ENCODE measurements at places on chromosomes 16 and 17.

DNA sequence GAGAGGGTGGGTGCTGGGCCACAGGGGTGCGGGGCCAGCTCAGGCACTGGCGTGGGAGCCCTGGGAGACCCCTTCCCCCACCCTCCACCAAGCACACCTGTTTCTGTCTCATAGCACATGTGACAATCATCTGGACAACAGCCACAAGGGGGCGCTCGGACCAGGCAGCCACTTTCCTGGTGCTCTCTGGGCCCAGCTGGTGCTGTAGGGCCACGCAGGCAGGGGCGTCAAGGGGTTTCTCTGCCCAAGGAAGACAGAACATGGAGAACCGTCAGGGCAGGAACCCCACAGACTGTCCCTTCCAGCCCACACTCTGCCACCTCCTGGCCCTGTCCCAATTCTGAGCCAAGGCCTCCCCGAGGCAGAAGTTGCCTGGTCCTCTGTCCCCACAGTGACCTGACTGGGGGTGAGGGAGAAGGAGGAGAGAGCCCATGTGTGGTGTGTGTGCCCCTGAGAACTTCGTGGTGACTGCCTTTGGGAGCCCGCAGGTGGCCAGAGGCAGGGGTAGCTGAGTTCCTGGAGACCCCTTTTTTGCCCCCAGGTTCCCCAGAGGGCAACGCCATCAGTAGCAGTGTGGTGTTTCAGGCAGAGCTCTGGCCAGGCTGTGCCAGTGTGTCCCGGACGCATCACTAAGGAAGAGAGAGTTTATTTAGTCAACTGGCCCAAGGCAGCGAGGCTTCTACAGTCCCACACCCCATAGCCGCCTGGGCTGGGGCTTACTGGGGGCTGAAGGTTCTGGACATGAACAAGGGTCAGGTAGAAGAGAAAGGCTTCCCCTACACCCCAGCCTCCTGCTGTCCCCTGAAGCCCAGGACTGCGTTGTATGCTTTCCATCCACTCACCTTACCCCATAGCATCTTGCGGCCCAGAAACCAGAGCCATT, 3.1 kb upstream of the SETD6 start:
- peak; percentile 78 for DNase-seq

DNA sequence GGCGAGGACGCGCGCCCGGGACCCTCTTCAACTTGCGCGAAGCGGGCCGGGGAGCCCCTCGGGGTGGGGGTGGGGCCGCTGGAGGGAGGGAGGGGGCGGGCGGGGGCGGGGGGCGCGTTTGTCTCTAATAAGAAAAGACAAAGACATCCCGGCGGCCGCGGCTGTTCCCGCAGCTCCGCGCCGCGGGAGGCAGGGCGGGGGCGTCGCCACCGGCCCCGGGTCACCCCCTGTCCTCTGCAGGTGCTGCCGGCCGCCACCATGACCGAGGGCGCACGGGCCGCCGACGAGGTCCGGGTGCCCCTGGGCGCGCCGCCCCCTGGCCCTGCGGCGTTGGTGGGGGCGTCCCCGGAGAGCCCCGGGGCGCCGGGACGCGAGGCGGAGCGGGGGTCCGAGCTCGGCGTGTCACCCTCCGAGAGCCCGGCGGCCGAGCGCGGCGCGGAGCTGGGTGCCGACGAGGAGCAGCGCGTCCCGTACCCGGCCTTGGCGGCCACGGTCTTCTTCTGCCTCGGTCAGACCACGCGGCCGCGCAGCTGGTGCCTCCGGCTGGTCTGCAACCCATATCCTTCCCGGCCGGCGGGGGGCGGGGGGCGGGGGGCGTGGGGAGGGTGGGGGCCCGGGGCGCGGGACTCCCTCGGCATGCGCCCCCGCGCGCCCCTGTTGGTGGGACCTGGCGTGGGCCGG, 714 bp downstream of the CACNA1H start:
- DNase-seq, result no peak

DNA sequence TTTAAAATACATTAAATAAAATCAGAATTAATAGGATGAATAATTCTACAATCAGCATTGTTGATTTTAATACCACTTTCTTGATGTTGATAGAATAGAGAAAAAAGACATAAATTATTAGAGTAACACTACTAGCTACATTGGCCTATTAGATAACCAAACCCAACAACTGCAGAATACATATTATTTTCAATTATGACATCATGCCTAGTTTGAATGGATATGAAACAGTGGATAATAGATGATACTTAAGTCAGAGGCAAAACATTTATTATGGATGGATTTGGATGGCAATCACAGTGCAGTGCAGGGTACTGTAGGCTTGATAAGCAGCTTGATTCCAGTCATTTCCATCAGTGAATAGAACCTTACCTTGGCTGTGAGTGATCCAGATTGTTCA, 293.1 kb downstream of the BCAS3 start:
- DNase-seq, result no peak

DNA sequence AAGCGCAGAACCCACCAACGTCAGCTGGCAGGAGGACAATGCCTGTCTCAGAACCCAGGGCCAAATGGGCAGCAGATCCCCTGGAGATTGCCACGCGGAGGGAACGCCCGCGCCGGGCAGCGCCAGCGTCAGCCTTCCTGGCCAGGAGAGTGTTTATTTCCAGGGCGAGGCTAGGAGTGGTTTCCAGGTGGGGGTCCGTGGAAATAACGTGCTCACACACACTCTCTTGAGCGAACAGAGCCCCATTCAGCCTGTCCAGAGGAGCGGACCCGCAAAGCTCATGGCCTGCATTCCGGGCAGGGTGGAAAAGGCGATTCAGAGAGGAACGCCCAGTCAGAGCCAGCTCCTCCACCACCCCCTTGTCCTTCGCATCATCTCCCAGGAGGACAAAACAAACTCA, 40.3 kb downstream of the SDK2 start:
- no peak for DNase-seq

GRCh38 chr16:50747207-50747956, 5.5 kb downstream of the CYLD start:
- DNase-seq, result peak; percentile 40

- peak; percentile 92 for DNase-seq
Observed at GRCh38 chr17:29615492-29616299, 7.0 kb downstream of the CORO6 start.

DNA sequence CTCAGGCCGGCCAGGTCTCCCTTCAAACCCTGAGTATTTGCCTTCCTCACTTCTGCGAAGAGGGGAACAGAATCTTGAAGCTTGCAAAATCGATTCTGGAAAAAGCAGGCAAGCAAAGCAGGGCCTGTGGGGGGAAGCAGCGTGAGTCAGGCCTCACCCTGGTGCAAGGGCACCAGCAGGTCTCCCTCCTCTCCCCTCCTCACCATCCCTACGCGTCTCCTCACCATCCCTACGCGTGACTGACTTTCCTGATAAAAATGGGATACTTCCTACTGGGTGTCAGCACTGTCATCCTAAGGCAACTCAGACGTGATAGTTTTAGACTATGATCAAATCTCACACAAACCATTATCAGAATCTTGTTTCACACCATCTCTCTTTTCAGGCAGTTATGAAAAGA, 12.1 kb downstream of the CMTM3 start:
- DNase-seq, result no peak

- no peak for DNase-seq
Observed at GRCh38 chr17:48795444-48796162, 21.4 kb downstream of the TTLL6 start.

DNA sequence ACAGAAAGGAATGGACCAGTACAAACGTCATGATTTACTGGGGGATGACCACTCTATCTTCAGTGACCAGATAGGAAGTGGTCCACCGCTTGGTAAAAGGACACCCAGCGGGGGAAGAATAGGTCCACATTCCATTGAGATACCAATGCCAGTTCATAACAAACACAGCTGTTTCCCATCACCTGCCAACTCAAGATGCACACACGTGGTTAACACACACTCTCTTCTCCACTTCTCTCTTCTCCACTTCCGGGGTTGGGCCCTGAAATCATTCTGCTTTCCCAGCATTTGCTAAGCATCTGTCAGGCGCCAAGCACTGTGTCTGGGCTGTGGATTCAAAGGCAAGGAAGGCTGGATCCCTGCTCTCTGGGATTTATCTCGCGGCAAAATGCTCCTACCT, 175.5 kb downstream of the SLC39A11 start:
- no peak for DNase-seq

DNA sequence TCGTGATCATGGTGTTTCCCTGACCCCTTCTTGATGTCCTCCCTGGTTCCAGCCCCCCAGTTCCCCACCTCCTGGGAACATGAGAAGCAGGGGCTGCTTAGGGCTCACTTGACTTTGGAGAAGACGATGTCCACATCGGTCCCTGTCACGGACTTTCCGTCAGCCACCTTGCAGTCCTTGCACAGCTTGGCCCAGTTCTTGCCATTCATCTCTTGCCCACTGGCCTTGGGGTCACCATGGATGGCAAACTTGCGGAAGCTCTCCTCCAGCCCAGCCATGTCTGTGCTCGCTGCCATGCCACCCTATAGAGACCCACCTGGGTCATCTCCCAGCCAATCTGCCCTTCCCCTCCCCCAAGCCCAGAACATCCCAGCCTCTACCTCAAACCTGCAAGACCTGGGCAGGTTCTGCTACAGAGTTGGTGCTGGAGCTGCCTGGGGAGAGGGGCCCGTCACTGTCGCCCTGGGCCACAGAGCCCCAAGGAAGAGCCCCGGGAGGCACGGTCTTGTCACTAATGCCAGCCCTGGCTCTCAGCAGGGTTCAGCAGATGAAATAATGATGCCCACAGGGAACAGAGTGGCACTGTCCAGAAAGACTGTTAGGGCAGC, 2.4 kb downstream of the TPPP3 start:
- DNase-seq, result no peak

- DNase-seq, result no peak
Observed at GRCh38 chr17:47732399-47733046, 513 bp upstream of the TBX21 start.

DNA sequence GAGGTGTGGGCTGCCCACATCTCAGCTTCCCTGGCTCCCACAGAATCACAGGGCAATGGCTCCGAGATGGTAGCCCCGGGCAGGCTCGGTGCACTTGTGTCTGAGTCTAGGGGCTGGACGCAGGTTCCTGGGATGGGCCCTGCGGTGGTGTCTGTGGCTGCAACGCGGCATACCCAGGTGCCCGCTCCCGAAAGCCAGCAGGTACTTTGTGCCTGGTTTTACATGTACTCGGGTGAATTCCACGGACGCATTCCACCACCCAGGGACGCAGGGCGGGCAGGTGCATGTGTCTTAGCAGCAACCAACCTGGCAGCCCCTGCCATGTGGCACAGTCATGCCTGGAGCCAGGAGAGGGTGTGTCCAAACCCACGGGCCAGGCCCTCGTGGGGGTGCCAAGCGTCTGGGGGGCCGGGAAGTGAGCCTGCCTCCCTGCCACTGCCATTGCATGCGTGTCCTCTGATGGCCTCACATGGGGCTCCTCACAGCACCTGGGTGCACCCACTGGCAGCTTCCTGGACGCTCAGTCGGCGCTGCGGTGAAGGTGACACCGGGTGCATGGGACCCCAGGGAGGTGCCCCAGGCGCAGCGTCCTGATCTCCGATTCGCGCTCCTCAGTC, 4.4 kb upstream of the TMEM204 start:
- DNase-seq, result no peak

DNA sequence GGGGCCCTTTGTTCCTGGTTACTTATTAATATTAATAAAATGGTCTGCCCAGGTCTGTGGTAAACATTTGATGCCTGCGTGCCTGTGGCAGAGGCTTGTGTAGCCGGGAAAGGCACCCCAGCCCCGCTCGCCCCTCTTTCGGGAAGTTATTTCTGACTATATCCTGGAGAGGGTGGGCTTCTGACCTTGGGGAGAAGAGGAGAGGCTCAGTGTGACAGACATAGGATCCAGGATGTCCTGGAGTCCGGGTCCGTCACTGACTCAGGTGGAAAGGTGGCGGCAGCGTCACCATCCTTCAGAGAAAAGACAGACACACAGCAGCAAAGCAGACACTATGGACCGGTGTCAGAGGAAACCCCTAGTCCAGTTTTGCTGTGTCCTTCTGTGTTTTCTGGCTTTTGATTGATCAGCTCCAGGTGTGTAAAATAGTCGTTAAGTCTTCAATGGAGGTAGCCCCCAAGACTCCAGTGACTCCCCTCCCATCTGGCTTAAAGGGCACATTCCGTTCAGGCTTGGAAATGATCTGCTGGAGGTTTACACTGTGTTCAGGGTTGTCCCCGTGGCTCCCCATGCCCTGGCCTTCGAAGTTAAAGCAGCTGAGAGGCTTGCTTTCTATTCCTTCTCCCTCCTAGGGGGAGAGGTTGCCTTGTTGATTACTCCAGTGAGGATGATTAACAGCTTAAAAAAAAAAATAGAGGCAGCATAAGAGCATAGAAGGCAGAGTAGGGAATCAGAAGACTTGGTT, 81.6 kb downstream of the CCDC182 start:
- no peak for DNase-seq

DNA sequence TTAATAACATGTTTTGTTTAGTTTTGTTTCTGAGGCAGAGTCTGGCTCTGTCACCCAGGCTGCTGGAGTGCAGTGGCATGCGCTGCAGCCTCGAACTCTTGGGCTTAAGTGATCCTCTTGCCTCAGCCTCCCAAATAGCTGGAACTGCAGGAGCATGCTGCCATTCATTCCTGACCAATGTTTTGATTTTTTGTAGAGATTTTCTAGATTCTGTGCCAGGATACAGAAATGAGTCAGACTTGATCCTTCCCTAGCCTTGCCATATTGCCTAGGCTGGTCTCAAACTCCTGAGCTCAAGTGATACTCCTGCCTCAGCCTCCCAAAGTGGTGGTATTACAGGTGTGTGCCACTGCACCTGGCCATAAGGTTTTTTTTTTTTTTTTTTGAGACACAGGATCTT, 17.7 kb downstream of the TAOK1 start:
- no peak for DNase-seq

- DNase-seq, result peak; percentile 65
Observed at GRCh38 chr16:11669380-11670146, 1.3 kb downstream of the SNN start.

GRCh38 chr17:74324521-74324920, 1.5 kb upstream of the KIF19 start:
- DNase-seq, result no peak

DNA sequence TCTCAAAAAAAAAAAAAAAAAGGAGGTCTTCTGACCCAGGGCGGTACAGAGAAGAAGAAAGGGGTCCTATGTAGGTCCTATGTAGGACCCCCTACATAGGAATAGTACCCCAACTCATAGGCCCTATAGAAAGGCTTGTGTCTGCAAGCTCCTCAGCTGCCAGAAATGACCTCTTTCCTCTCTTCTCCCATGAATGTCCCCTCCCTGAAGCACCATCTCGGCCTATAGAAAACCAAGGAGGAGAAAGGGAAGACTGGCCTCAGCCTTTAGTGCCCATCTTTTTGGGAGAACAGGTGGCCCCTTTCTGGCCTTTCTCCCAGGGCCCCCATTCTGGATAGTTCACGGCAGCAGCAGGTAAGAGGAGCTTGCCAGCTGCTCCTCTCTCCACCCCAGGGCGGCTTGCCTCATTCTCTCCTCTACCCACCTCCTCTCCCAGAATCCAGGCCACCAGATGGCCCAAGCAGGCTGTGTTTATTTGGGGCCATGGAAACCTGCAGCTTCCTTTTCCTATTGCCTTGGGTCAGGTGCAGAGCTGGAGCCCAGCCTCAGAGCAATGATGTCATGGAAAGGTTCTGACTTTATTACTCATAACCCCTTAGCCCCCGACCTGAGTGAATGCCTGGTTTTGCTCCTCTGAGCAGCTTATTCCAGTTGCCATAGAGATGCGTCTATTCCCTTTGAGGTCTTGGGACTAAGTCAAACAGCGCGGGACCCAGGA, 1.6 kb upstream of the MRPL58 start:
- no peak for DNase-seq
